AG04449 (cell line): ENCODE measurements at places on chromosomes 2 and 18.

- no peak for DNase-seq
These were observed 234.8 kb upstream of the PIK3C3 start for GRCh38 chr18:41720226-41720625.

DNA sequence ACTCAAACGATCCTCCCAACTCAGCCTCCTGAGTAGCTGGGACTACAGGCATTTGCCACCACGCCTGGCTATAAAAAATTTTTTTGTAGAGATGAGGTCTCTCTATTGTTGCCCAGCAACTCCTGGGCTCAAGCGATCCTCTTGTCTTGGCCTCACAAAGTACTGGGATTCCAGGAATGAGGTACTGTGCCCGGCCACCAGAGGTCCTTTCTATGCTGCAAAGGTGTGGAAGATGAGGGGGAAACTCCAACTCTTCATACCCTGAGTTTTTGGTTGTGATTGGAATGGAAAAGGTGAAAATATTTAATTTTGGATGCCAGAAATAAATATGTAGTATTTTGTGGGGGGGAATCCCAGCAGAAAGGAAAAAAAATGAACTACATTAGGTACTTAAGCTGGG is 36.0 kb downstream of the MRPL33 start:
- no peak for DNase-seq

DNA sequence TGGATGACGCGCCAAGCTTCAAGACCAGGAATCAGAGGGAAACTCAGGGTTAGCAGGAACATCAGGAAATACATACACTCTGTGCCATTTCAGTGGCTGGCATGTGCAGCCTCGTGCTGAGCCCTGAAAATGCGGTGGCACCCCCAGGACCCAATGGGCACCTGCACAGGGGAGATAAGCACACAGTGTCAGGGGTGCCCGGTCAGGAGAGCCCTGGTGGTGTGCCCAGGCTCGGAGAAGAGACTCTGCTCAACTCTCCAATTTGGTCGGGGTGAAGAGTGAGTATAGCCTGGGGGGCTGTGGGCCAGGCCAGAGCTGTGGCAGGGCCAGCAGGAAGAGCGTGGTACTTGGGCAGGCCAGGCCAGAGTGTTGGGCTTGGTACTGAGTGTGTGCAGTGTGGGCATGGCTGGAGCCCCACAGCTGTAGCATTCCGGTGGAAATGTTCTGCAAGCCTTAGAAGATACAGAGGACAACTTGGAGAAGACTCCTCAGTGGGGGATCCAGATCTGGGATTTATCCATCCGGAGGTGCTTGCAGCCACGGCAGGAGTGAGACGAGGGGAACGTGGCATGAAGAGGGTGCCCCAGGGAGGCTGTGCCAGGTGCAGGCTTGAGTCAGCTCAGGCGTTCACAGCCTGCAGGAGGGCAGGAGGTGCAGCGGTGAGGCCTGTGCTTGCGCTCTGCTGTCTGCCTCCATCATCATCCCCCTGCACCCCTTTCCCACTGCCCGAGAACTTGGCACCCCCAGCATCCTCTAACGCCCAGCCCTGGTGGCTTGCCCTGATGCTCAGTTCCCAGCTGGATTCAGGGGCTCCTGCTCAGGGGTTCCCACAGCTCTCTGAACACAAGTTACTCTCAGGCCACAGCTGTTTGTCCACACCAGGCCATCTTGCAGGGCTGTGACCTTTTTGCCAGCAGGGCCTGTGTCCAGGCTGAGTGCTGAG is 451.7 kb upstream of the HS6ST1 start:
- DNase-seq: no peak

DNA sequence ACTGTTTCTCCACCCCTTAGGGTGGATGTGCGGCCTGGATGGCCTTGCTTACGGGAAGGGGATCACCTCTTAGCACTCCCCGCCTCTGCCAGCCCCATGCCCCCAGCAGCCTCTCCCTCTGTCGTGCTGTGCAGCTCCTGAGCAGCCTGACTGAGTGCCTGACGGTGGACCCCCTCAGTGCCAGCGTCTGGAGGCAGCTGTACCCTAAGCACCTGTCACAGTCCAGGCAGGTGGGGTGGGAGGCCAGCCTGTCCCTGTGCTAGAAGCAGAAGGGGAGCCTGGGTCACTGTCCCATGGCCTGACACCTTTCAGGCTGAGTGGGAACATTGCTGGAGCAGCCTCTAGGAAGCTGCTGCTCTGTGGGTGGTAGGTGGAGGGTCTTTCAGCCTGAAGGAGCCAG is 5.2 kb downstream of the TMEM214 start:
- DNase-seq: no peak

GRCh38 chr2:117702098-117702497 is 112.4 kb upstream of the DDX18 start:
- no peak for DNase-seq

- no peak for DNase-seq
These were observed 280 bp upstream of the CYP1B1 start for GRCh38 chr2:38076152-38076709.

DNA sequence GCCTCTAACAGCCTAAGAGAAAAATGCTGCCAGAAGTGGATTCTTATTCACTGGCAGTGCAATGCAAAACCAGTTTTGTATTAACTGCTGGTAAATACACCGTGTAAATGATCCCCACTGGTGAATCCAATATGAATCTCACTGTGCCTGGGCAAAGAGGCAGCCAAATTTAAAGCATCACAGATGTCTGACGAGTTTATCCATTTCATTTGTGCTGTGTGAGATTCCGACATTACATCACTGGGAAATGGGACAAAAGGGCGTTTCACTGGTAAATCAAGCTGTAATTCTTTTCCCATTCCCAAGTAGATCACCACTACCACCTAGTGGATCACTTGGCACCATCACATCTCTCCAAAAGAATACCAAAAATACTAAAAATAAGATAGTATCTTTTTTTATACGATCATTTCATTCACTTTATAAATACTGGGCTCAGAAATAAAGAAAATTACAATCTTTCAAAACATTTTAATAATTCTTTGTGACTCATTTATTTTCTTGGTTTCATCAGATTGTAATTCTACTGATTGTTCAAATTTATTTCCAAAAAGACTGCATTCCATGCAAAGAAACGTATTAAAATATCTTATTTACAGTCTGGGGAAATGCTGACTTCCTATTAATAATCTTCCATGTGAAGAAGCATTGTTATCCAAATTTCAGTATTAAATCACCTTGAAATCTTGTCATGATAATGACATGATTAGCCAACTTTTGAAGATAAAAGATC is 125.6 kb downstream of the GRB14 start:
- DNase-seq: no peak

GRCh38 chr2:46666044-46666679 is 186.8 kb downstream of the TMEM247 start:
- no peak for DNase-seq

- DNase-seq: no peak
These were observed 270.0 kb downstream of the CYP26B1 start for GRCh38 chr2:71877636-71878035.
